Kasumi-1 (cell line): ENCODE measurements at places on chromosomes 16 and 17.

DNA sequence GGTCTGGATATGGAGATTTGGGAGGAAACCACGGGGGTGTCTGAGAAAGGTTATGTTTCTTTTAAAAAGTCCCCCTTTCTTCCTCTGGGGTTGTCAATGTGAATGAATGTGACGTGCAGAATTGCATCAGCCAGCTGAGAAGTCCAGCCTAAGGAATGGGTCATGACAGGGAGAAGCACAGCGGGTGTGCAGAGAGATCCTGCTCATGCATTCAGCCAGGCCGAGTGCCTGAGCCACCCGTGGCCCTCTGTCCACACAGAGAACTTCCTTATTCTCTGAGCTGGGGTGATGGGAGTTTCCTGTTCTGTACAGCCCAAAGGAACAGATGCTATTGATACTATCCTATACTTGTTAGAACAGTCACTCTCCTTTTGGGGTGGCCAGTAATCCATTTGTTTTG lies 117.9 kb downstream of the CPPED1 start:
- peak; percentile 27 for DNase-seq

DNA sequence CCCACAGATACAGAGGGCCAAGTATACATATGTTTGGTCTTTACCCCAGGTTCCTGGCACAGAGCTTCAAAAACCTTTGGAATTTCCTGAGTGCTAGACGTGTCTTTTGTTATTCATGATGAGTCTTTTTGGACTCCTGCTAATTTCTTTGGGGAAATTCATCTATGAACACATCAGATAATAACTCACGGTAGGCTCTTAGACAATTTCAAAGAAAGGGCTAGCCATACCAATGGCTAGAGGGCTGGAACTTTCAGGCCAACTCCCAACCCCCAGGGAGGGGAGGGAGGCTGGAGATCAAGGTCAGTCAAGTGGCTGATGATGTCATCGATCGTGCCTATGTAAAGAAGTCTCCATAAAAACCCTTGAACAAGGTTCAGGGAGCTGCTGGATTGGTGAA lies 101.9 kb downstream of the STX8 start:
- no peak for DNase-seq

- no peak for DNase-seq
Measured at GRCh38 chr17:39755554-39756379, 18.0 kb downstream of the GRB7 start.

GRCh38 chr16:78563905-78564304 lies 464.5 kb downstream of the WWOX start:
- DNase-seq = no peak

- no peak for DNase-seq
Measured at GRCh38 chr16:51719376-51719775, 568.3 kb upstream of the SALL1 start.

- DNase-seq = no peak
Measured at GRCh38 chr17:64187093-64187895, 57.4 kb upstream of the ERN1 start.

- peak; percentile 28 for DNase-seq
Measured at GRCh38 chr16:50548125-50548908, at the start of gene NKD1. NKD1 (plus strand) TSS chr16:50548396; CDS start chr16:50548554, 158 bp downstream.

GRCh38 chr16:67277294-67277998 lies 1.9 kb upstream of the PLEKHG4 start:
- no peak for DNase-seq

GRCh38 chr16:62652441-62653120 lies 616.3 kb upstream of the CDH8 start:
- no peak for DNase-seq

DNA sequence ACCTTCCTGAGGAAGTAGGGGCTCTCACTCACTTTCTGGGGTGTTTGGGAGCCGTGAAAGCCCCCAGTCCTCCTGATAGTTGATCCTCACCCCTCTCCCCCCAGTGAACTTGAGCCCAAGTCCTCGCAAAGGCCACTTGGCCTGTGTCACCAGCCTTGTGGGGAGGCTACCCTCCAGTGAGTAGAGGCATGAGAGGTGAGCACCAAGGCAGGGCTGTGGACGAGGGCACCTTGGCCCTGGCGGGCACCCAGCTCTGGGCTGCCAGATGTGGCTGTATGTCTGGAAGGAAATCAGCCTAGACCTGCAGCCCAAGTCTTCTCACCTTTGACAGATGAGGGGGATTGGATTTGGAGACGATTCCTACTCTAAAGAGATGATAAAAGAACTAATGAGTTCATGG lies 3.1 kb downstream of the TTYH2 start:
- no peak for DNase-seq

- DNase-seq = no peak
Measured at GRCh38 chr17:17200831-17201230, 5.3 kb downstream of the PLD6 start.

GRCh38 chr17:64941761-64942160 lies 22.5 kb upstream of the LRRC37A3 start:
- no peak for DNase-seq

DNA sequence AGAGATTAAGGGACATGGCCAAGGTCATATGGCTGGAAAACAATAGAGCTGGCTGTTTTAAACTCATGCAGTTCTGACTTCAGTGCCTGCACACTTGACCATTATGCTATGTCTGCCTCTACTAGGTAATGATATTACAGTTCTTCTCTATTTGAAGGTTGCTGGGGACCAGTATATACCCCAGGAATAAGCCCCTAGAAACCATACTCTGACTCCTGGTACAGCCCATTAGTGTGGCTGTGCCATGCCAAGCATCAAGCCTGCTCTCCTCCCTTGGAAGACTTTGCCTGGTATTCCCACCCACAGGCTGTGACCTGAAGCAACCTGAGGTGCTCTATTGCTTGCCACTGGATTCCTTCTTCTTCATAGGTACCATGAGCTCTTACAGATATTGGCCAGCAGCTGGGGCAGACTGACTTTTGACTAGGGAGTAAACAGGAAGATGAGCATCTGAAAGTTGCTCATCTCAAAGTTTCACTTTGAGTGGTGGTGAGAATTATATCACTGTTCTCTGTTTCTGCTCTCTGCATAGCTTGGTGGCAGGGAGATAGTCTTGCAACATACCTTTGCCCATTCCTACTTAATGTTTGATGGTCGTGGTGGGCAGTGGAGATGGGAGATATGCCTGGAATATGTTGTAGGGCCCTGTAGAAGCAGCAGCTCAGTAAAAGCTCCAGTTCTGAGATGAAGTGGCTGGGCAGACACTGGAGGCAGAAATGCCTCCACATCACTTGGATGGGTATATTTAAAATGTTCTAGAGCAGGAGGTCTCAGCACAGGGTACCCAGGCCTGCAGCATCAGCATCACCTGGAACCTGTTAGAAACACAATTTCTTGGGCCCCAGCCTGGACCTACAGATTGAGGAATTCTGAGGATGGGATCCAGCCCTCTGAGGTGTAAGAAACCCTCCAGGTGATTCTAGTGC lies 274.7 kb downstream of the HS3ST4 start:
- DNase-seq = no peak

DNA sequence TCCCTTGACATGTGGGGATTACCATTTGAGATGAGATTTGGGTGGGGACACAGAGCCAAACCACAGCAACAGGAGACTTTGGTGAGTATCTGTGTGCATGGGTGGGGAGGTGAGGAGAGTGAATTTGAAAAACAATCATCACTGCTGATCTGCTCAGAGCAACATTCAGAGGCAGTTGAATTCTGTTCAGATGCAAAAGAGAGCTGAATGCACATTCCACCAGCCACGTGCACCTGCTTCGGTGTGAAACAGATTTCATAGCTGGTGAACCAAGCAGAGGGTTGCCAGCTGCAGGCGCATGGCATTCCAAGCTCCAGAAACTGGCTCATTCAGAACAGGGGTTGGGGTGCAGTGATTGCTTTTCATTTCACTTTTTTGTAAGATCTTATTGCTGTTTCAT lies 233.1 kb upstream of the FOXF1 start:
- no peak for DNase-seq

DNA sequence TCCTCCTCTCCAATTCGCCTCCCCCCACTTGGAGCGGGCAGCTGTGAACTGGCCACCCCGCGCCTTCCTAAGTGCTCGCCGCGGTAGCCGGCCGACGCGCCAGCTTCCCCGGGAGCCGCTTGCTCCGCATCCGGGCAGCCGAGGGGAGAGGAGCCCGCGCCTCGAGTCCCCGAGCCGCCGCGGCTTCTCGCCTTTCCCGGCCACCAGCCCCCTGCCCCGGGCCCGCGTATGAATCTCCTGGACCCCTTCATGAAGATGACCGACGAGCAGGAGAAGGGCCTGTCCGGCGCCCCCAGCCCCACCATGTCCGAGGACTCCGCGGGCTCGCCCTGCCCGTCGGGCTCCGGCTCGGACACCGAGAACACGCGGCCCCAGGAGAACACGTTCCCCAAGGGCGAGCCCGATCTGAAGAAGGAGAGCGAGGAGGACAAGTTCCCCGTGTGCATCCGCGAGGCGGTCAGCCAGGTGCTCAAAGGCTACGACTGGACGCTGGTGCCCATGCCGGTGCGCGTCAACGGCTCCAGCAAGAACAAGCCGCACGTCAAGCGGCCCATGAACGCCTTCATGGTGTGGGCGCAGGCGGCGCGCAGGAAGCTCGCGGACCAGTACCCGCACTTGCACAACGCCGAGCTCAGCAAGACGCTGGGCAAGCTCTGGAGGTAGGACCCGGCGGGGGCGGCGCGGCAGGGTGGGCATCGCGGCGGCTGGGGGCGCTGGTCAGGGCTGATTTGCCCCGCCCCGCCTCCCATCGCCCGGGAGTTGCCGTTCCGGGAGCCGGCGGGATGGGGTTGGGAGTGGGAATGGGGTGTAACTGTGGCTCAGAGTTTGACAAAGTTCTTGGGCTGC lies 567 bp downstream of the SOX9 start:
- no peak for DNase-seq

GRCh38 chr17:46814446-46814845 lies 4.0 kb downstream of the WNT3 start:
- DNase-seq = no peak

DNA sequence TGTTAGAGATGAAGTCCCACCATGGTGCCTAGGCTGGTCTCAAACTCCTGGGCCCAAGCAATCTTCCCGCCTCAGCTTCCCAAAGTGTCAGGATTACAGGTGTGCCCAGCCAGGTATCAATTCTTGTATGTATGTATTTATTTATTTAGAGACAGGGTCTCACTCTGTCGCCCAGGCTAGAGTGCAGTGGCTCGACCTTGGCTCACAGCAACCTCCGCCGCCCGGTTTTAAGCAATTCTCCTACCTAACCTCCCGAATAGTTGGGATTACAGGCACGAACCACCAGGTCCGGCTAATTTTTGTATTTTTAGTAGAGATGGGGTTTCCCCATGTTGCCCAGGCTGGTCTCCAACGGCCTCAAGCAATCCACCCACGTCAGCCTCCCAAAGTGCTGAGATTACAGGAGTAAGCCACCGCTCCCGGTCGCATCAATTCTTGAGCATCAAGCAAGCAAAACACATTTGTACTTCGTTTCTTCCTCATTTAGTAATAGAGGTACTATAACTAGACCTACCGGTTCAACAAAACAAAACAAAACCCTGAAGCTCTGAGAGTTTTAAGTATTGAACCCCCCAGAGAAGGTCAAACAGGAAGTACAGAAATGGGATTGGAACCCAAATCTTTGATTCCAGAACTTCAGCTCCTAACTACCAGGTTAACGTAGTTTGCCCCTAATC lies 1.0 kb upstream of the ZNF500 start:
- peak; percentile 8 for DNase-seq

GRCh38 chr16:14056970-14057369 lies 14.1 kb upstream of the MRTFB start:
- DNase-seq = no peak

GRCh38 chr17:20206591-20206990 lies 197.4 kb downstream of the SPECC1 start:
- DNase-seq = no peak
